ENCODE measurements at places on chromosomes 12 and 14.

DNA sequence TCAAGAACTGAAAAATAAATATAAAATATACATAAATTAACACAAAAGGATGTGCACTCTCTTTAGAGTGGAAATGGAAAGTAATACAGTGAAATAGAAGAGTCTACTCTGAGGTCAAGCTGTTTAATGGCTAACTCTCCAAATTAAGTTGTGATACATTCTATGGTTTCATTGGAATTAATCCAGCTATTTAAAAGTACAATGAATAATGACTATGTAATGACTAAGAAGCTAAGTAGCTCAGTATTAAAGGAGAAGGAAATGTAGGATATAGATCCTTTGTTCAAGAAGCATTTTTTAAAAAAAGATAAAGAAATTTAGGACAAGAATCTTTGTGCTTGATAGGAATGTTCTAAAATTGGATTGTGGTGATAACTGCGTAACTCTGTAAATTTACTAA is 85.3 kb downstream of the LRP6 start:
- DNase-seq: no peak

- no peak for DNase-seq
These were observed 24.1 kb downstream of the KLRD1 start for GRCh38 chr12:10331642-10332239.

- no peak for DNase-seq
These were observed 164 bp downstream of the KIF21A start for GRCh38 chr12:39442831-39443080.

- peak; percentile 53 for DNase-seq
These were observed 62.9 kb downstream of the GLRX5 start for GRCh38 chr14:95597784-95598211.

DNA sequence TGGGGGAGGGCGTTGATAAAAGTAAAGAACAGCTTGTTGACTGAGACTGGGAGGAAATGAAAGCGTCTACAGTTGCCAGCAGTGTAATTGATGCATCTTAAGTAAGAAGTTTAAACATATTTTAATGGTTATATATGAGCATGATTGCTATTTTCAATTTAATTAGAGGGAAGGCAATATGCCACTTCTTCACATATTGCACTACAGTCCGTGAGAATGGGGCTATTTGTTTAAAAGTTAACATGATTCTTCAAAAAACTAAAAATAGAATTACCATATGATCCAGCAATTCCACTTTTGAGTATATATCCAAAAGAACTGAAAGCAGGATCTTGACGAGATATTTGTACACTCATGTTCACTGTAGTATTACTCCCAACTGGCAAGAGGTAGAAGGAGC is 38.3 kb upstream of the PPP2R5E start:
- DNase-seq: no peak

GRCh38 chr12:14408208-14408607 is 42.7 kb downstream of the ATF7IP start:
- no peak for DNase-seq

DNA sequence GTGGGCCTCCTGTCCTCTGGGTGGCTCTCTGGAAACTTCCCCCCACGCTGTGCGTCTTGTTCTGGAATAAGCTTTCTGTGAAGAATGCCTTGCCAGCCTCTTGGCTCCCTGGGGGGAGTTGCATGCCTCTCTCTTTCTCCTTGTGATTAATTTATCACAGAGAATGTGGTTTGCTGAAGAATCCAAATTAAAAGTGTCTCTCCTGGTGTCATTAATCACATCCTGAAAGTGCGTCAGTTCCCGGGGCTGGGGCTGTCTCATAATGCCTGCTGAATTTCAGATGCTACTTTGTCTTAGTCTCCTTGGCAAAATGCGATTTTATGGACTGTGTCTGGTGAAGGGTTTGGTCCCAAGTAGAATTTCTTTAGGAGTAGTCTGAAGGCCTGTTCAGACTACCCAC is 787.7 kb upstream of the TMEM132C start:
- no peak for DNase-seq

- no peak for DNase-seq
These were observed 4.3 kb downstream of the DIP2B start for GRCh38 chr12:50508970-50509663.

- no peak for DNase-seq
These were observed 26.6 kb upstream of the RTRAF start for GRCh38 chr14:51962711-51963110.

- no peak for DNase-seq
These were observed 292.7 kb downstream of the LRFN5 start for GRCh38 chr14:41899416-41899815.

GRCh38 chr14:30445852-30446251 is 113.1 kb upstream of the G2E3 start:
- DNase-seq: no peak

DNA sequence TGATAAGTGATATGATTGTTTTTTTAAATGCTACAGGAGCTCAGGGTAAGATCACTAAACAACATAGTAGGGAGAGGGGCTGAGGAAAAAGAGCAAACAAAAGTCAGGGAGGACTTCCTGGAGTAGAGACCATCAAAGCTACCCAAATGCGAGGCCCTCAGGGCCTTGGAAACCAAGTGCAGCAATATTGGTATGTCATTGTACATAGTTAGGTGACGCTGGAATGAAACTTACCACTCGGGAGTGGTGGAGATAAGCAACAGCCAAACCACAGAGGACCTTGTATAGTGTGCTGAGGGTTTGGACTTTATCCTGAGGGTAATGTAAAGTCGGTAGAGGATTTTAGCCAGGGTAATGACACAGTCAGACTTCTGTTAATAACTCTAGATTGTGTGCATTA is 13.8 kb downstream of the KITLG start:
- no peak for DNase-seq

DNA sequence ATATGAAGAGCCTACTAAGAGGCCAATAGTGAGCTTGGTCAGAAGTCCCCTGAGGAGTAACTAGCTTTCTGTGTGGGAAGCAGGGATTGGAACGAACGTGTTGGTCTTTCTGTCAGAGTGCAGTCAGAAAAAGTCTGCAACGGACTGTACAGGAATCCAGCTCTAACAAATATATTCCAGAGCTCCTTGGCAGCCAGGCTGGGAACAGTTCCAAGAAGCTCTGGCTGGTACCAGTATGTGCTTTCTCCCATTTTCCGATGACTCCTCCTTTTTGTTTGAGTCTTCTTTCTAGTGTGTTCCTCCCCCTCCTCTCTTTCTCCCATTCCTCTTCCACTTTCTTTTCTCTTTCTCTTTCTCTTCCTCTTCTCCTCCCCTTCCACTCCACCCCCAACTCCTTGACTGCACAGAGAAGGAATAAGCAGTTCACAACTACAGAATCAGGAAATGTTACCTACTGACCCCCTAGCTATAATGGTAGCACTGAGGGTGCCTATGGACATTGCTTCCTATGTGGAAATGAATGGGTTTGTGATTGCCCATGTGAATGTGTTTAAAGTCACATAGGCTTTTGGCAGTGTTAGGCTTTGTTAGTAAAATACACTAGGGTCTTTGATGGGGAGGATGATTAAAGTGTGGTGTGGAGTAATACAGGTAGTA is 59.9 kb downstream of the TTLL5 start:
- DNase-seq: no peak

All from WTC11 (cell line).